Stimulated activated CD4-positive, alpha-beta T cell treated with anti-CD3 and anti-CD28 coated beads, Interleukin-12 subunit alpha, Interleukin-12 subunit beta, amount 100 ng/mL, for 4 hours (primary cell): ENCODE measurements at places on chromosomes 7 and 10.

- DNase-seq: no peak
Observed at GRCh38 chr7:45682358-45682735, 108.2 kb downstream of the ADCY1 start.

- no peak for DNase-seq
Observed at GRCh38 chr10:95861386-95861785, 46.4 kb upstream of the CC2D2B start.

DNA sequence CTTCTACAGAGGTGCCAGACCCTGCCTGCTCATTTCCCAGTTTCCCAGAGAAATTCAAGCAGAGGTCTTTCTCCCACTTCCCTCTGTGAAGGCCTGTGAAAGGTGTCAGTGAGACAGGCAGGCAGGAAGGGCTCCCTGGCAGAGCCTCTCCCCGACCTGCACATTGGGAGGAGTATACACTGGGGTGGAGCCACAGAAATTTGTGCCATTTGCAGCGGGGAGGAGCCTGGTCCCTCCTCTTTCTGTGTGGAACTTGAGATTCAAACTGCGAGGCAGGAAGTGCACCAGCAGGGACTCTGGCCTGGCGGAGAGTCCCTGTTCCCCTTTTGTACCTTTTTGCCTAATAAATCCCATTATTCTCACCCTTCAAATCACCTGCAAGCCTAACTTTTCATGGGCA, 54.6 kb upstream of the OPN4 start:
- DNase-seq: no peak

DNA sequence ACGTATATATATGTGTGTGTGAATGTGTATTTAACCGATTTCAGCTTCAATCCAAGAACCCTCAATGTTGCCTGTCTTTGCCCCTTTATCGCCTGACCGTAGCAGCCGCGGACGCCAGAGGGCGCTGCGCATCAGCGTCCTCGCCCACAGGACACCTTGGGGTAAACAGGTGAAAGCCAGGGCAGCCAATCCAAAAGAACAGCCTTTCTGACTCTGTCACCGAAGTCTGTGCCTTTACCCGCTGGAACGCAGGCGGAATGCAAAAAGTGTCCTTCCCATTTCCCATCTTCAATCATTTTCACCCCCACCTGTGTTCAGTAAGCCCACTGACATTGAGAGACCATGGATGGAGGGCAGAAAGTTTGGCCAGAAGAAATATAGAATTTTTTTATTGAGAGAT, 3.6 kb downstream of the NXPH1 start:
- DNase-seq: peak; percentile 12

- DNase-seq: peak; percentile 15
Observed at GRCh38 chr10:4088354-4089066, 303.5 kb upstream of the KLF6 start.

DNA sequence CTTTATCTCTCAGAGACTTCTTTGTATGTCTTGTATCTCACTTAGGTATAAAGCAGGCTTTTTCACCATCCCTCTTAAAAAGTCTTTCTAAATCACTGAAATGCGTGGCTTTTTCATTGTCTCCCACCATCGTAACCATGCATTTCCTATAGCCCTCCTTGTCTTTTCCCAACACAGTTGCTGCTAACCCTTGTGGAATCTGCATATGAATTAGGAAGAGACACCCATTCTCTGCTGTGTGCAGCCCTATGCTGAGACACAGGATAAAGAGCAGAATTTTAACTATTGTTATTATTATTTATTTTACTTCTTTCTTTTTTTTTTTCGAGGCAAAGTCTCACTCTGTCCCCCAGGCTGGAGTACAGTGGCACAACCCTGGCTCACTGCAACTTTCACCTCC, 804.3 kb upstream of the COBL start:
- no peak for DNase-seq

- DNase-seq: no peak
Observed at GRCh38 chr10:28704464-28705161, 27.3 kb downstream of the BAMBI start.

DNA sequence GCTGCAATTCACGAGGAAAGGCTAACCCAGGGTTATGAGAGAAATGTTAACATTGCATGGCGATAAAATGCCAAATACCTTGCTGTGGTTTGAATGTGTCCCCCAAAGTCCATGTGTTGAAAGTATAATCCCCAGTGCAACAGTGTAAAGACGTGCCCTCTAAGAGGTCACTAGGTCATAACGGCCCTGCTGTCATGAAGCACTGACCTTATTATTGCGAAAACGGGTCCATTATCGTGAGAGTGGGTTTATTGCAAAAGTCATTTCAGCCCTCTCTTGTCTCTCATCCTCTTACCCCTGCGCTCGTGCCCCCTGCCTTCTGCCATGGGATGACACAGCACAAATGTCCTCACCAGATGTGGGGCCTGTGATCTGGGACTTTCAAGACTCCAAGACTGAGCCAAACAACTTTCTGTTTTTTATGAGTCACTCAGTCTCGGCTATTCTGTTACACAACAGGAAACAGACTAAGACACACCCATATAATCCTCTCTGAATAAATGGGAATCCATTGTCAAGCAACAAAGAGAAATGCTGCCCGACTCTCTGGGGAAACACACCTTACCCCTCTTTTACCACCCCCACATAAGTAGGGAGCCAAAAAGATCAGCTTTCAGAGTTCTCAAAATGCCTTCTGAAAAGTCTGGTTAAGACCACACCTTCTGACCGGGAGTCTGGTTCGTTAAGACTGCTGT, 73.1 kb upstream of the UCN3 start:
- DNase-seq: peak; percentile 49

DNA sequence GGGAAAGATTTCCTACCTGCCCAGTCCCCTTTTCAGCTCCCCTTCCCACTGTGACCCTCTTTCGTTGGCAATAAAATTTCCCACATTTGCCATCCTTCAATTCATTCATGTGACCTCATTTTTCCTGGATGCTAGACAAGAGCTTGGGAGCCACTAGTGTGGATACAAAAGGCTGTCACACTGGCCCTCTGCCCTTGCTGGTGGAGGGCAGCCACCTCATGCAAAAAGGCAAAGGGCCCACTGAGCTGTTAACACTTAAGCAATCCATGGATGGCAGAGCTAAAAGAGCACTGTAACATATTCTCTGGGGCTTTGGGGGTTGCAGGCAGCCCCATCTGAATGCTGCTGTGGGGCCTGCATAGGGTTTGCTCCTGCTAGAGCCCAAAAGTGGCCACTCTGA, 315.1 kb downstream of the NEBL start:
- no peak for DNase-seq

- no peak for DNase-seq
Observed at GRCh38 chr7:157618823-157619606, 282.2 kb downstream of the DNAJB6 start.

- no peak for DNase-seq
Observed at GRCh38 chr7:271266-272107, 18.5 kb upstream of the FOXL3 start.

GRCh38 chr7:74029991-74030415, 2.0 kb downstream of the ELN start:
- DNase-seq: no peak

- DNase-seq: no peak
Observed at GRCh38 chr7:38070718-38071117, 107.3 kb upstream of the STARD3NL start.

- DNase-seq: no peak
Observed at GRCh38 chr7:157021071-157021870, 10.8 kb upstream of the MNX1 start.

- no peak for DNase-seq
Observed at GRCh38 chr7:80918399-80918798, 452 bp downstream of the SEMA3C start.

DNA sequence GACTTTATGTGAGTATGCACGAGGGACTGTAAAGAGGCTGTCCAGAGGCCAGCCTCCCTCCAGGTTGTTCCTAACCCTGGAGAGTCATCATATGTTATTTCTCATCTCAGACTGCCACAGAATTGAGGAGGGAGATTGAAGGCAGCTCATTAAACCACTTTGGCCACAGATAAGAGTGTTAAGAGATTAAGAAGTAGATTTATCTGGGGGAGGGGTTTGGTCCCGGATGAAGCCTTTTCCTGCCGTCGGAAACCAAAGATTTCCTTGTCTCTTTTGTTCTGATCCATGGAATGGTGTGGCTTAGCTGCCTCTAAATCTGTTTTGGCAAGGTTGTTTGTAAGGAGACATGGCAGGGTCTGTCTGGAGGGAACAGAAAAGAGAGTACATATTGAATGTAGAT, 338.8 kb downstream of the AUTS2 start:
- DNase-seq: no peak

DNA sequence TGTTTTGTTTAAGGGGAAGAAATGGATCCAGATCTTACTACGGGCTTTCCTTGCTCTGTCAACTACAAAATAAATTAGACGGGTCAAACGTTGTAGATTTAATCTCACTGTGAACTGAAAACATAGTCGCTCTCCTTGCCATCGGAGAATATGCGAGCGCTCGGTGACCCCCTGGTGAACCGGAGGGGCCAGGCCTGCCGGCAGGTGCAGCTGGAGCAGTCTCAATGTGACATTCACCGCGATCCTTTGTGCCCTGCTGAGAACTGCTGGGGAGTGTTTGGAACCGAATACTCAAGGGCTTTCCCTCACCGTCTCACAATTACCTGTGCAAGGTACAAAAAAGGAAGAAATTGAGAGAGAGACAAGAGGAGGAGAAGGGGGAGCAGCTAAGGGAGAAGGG, 174.1 kb upstream of the GPR26 start:
- DNase-seq: no peak

DNA sequence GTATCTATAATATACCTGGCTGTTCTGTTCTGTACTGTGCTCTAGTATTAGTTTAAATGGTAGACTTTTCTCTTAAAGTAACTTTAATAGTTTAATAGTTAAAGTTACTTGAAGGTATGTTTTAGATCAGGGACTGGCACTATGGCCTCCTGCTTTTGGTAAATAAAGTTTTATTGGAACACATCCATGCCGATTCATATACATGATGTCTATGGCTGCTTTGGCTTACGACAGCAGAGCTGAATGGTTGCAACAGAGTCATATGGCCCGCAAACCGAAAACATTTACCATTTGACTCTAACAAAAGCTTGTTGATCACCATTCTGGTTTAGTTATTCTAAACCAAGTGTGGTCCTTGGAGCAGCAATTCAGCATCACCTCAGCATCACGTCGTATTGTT, 6.7 kb downstream of the LUC7L2 start:
- DNase-seq: no peak

GRCh38 chr10:100677290-100677945, 68.0 kb upstream of the PAX2 start:
- no peak for DNase-seq

GRCh38 chr7:74012842-74013249, 15.1 kb upstream of the ELN start:
- no peak for DNase-seq

GRCh38 chr10:129952378-129953118, 11.5 kb downstream of the EBF3 start:
- no peak for DNase-seq

- DNase-seq: no peak
Observed at GRCh38 chr7:39838326-39838725, 111.7 kb upstream of the CDK13 start.
